D721Med (cell line): ENCODE measurements at places on chromosomes 12 and 14.

DNA sequence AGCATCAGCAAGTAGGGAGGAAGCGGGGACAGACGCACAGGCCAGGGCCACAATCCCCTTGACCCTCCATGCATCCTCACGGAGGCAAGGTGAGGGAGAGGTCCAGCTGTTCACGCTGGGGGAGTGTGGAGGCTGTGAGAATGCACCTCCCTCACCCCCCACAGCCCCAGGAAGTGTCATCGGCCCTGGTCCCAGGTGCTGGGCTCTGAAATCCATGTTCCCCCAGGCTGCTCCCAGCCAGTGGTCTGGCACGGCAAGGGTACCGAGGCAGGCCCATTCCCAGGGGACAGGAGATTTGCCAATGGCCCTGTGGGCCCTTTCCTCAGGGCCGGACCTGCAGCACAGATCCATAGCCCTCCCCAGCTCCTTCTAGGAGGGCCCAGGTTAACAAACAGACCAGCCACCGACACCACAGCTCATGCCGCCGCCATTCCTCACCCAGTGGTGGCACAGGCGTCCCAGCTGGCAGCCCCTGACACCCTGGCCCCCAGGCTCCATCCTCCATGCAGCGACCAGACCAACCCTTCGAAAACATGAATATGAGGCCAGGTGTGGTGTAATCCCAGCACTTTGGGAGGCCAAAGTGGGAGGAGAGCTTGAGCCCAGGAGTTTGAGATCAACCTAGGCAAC is 21.9 kb upstream of the EIF5 start:
- DNase-seq: no peak

GRCh38 chr12:28814246-28814645 is 334.8 kb upstream of the FAR2 start:
- DNase-seq: no peak

DNA sequence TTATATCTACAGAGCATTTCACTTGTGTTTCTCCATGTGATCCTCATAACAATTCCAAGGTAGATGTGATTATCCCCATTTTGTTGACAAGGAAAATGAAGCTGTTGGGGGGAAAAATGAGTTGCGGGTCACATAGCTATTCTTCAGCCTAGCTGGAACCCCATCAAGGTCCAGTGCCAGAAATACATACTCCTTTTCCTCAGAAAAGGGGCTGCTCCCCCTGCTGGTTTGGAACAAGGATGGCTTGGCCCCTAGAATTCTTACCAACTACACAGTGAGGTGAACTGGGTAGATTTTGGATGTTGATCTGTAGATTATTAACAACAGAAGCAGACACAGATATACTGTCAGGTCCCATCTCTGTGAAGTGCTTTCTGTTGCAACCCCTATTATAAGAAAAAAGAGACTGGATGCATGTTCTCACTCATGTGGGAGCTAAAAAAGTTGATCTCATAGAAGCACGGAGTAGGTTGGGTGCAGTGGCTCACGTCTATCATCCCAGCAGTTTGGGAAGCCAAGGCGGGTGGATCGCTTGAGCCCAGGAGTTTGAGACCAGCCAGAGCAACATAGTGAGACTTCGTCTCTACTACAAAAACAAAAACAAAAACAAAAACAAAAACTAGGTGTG is 8.9 kb downstream of the IKZF4 start:
- DNase-seq: no peak

GRCh38 chr14:100295376-100296105 is 10.7 kb downstream of the SLC25A29 start:
- no peak for DNase-seq

- DNase-seq: no peak
Observed at GRCh38 chr12:92926549-92926948, 2.5 kb downstream of the EEA1 start.

DNA sequence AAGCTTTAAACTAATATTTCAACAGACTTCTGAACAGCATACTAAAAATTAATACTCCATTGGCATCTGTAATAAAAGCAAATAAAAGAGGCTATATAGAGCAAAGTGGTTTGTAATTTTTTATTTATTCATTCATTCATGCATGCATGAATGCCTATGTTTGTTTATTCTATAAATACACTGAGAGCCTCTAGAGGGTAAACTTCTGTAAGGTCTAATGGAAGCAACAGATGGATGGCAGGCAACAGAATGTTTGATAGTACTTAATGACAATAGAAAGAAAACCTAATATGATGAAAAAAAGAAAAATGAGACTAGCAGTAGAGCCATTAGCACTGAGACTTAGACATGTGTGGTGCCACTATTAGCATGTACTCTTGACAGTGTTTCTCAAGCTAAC is 253.1 kb downstream of the CCDC91 start:
- DNase-seq: no peak

- no peak for DNase-seq
Observed at GRCh38 chr12:110266980-110267620, 13.9 kb upstream of the ATP2A2 start.

GRCh38 chr14:74483321-74483720 is 9.8 kb downstream of the NPC2 start:
- no peak for DNase-seq

- DNase-seq: no peak
Observed at GRCh38 chr12:43115441-43116160, 436.4 kb downstream of the ADAMTS20 start.

GRCh38 chr14:68502230-68502629 is 290.6 kb downstream of the ZFP36L1 start:
- no peak for DNase-seq

GRCh38 chr12:93019975-93020630 is 91.0 kb upstream of the EEA1 start:
- no peak for DNase-seq

GRCh38 chr12:6745741-6746525 is 7.0 kb downstream of the MLF2 start:
- no peak for DNase-seq

- DNase-seq: no peak
Observed at GRCh38 chr12:87059231-87059630, 803.0 kb upstream of the MGAT4C start.

- DNase-seq: peak; percentile 17
Observed at GRCh38 chr14:24064091-24064795, 7.1 kb upstream of the CPNE6 start.

GRCh38 chr14:58808828-58809227 is 171.1 kb downstream of the DACT1 start:
- no peak for DNase-seq

DNA sequence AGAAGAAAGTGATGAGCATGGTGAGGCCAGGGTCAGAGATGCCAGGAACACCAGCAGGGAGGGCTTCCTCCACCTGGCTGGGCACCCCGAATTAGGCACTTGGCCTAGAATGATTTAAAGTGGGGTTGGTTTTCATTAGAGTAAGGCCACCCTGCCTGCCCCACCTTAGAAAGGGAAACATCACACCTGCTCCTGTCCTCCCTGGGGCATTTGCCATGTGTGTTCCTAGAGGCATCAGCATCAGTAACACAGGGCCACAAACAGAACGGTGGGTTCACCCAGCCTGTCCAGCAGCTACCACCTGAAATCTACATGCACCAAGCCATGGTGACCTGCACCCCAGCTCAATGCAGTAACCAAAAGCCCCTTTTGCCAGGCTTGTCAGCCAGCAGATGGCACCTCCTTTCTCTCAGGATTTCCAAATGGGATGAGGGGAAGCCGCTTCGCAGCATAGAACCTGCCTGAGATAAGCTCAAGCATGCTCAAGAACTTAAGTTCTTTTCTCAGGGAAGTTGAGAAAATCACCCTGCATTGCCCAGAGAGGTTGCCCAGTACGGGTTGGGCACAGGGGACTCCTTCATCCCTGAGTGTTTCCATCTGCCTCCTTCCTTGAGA is 338.8 kb downstream of the DPF3 start:
- DNase-seq: no peak

- DNase-seq: no peak
Observed at GRCh38 chr12:124928095-124928911, 13.9 kb upstream of the UBC start.

GRCh38 chr12:48054955-48055821 is 50.7 kb downstream of the SENP1 start:
- no peak for DNase-seq

DNA sequence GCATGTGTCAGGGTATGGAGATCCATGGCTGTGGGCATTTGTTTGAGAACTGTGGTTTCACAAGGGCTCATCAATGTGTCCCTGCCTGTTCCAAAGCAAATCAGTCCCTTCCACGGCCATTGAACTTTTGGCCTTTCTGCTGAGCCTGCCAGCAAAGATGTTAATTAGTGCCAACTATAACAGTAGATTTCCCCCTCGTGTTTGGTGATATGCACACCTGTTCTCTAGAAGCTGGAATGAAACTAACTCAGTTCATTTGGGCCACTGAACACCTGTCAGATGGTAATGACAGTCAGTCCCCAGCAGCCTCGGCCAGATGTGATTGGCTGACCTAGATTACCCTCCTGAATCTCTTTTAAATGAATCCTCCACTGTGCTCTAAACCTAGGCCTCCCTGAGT is 43.2 kb downstream of the IRAK3 start:
- DNase-seq: no peak

DNA sequence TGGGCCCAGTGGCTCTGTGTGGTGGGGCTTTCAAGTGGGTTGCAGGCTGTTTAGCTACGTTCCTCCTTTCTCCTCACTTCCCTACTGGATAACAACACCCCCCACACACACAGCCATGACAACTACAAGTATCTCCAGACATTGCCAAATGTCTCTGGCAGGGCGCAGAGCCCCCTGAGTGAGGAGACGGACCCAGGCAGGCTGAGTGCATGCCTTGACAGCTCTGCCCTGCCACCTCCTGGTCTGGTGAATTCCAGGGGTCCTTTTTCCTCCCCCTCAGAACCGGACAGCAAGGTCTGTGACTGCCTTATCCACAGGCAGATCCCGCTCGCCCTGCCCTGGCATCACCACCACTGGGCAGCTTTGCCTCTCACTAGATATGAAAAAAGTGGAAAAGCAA is 276.5 kb downstream of the TMEM132C start:
- no peak for DNase-seq

DNA sequence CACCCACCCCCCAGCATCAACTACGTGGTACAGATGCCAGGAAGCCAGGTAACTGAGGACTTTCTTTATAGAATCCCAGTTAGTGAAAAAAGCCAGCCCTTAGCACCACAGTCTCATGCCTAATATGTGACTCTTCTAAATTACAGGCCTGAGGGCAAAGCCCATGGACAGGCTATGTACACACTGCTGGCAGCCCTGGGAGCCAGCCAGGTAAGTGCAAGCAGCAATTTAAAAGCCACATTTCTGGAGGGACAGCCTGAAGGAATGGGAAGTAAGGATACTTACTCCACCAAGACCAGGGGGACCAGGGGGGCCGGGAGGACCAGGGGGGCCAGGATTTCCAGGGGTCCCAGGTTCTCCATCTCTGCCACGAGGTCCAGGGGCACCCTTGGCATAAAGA is 7.0 kb downstream of the COL2A1 start:
- no peak for DNase-seq

- no peak for DNase-seq
Observed at GRCh38 chr12:12693111-12693671, 2.8 kb downstream of the GPR19 start.

GRCh38 chr12:58633479-58633878 is 286.8 kb downstream of the LRIG3 start:
- no peak for DNase-seq

- peak; percentile 78 for DNase-seq
Observed at GRCh38 chr14:103091041-103091882, 3.3 kb upstream of the EXOC3L4 start.

GRCh38 chr14:28608443-28608842 is 158.1 kb upstream of the FOXG1 start:
- DNase-seq: no peak

GRCh38 chr12:132273992-132274334 is 55.4 kb downstream of the GALNT9 start:
- no peak for DNase-seq

DNA sequence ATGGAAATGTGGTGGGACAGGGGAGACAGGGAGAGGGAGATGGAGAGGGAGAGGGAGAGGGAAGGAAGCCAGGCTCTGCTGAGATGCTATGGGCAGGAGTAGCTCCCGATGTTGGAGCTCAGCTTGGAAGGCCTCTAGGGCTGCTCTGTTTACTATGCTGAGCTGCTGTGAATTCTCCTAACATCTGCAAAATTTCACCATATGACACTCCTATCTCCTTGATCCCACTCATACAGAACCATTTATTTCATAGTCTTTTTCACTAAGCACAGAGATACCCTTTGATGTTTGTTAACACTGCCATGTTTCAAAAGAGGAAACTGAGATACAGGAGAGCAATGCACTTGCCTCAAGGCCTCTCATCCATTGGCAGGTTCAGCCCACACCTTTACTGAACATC is 60.7 kb downstream of the C12orf75 start:
- DNase-seq: no peak
